HuH-7 (cell line): ENCODE measurements at places on chromosomes 3 and 15.

DNA sequence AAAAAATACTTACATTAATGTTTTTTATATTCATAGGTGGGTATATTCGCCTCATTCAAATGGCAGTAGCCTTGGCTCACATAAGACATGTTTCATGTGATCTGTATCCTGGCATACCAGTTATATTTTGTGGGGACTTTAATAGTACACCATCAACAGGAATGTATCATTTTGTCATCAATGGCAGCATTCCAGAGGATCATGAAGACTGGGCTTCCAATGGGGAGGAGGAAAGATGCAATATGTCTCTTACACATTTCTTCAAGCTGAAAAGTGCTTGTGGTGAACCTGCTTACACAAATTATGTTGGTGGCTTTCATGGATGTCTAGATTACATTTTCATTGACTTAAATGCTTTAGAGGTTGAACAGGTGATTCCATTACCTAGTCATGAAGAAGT is 3.5 kb downstream of the PDE12 start:
- no peak for DNase-seq

DNA sequence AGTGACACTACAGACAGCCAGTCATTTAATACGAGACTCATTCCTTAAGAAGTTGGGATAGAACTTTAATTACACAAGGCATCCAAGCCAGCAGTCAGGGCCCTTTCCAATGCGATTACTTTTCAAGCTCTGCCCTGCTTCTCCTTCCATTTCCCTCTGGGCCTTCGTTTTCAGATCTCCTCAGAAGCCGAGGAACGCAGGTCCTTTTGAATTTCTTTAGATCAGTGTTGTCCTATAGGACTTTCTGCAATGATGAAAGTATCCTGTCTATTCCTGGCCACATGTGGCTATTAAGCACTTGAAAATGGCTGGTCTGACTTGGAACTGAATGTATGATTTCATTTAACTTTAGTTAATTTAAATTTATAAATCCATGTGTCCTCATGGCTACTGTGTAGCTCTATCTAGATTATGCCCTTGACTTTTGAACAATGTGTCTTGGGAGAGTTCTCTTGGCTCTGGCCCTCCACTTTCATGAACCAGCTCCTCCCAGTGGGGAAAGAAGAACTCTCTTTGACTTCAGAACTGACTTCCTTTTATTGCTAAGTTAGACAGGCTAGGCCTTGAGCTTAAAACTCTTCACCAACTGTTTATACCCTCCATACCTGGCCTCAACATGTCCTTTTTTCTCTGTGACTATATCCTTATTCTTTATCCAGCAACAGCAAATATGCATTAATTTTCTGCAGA is 22.6 kb downstream of the TGFBR2 start:
- DNase-seq: no peak

DNA sequence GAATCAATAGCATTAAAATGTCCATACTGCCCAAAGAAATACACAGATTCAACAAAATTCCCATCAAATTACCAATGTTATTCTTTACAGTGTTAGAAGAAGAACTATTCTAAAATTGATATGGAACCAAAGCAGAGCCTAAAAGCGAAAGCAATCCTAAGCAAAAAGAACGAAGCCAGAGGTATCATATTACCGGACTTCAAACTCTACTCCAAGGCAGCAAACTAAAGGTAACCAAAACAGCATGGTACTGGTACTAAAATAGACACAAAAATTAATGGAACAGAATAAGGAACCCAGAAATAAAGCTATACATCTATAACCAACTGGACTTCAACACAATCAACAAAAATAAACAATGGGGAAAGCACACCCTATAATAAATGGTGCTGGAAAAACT is 167.5 kb downstream of the ADAMTS9 start:
- DNase-seq: no peak

GRCh38 chr3:51941798-51942602 is at the start of the genes PARP3 and RRP9:
PARP3 (plus strand) TSS chr3:51942363; CDS start chr3:51943356, 993 bp downstream.
RRP9 (minus strand) TSS chr3:51941904; CDS start chr3:51941867, 37 bp downstream.
- peak; percentile 99 for DNase-seq

DNA sequence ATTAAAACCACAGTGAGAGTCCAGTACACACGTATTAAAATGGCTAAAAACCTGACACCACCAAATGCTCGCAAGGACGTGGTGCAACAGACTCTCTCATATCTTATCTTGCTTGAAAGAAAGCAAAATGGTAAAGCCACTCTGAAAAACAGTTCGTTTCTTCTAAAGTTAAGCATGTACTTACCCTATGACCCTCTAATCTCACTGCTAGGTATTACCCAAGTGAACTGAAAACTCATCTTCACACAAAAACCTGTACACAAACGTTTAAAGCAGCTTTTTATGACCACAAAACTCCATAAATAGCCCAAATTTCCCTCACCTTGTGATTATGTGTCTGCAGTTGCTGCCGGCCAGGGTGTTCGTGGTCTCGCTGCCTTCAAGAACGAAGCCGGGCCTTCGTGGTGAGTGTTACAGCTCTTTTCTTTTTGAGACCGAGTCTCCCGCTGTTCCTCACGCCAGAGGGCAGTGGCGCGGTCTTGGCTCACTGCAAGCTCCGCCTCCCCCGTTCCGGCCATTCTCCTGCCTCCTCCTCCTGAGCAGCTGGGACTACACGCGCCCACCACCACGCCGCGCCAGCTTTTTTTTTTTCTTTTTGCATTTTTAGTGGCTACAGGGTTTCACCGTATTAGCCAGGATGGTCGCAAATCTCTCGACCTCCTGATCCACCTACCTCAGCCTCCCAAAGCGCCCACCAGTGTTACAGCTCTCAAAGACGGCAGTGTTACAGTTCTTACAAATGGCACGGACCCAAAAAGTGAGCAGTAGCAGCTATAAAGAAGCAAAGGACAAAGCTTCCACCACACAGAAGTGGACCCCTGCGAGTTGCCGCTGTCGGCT is 165.4 kb downstream of the TJP1 start:
- no peak for DNase-seq

GRCh38 chr3:4531478-4532025 is 38.4 kb downstream of the ITPR1 start:
- DNase-seq: no peak

DNA sequence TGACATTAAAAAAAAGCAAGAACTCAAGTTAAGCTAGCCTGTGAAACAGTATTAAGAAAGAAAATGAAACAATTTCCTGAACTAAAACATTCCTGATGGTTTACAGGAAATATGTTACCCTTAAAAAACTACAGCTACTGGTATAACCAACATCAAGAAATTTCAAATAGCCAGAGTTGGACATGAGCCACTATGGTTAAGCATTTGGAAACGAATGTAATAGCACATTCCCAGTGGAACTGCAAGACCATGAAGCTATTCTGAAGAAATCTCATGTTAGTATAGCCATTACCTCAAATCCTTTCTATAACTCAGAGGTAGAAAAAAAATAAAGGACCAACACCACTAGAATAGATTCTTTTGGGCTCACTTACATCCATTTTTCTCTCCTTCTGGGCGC is 30.2 kb downstream of the CPNE4 start:
- no peak for DNase-seq

DNA sequence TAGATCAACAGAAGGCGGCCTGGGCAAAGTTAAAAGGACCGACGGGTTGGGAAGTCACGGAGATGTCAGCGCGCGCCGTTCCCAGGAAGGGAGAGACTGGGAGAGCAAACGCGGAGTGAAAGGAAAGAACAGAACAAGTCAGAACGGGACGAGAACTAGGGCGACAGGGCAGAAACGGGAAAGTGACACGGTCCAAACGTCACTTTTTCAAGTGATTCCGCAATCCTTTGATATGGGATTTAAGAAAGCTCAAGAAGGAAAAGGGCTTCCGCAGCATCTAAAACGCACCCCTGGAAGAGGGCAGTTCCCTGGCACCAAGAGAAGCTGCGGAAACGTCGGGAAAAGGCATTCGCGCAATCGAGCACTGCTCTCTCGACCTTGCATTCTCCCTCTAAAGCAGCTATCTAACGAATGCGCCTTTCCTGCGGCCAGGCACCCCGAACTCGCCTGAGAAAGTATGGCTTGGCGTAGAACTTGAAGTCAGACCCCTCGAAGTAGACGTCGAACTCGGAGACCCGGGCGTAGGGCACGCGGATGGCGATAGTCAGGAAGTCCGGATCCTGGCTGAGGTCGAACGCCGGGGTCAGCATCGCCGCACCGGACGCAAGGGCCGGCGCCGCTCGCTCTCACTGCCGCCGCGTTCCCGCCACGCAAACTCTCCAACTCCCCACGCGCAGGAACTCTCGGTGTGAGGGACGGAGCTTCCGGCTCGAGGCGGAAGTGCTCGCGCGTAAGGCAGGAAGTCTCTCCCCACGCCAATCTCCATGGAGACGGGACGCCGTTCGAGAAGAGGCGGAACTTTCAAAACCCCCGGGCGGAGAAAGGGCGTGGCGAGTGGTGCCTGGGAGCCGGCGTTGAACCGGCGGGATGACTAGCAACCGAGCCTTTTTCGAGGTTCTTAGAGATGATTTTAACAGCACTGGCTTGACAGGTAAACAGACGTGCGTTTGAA is at the start of gene SHQ1:
SHQ1 (minus strand) TSS at position 695 of the 952 bp plus-strand sequence; CDS start at position 590, 105 bp downstream.
- DNase-seq: peak; percentile 59

- DNase-seq: no peak
Measured at GRCh38 chr3:27545061-27545460, 60.9 kb upstream of the SLC4A7 start.

DNA sequence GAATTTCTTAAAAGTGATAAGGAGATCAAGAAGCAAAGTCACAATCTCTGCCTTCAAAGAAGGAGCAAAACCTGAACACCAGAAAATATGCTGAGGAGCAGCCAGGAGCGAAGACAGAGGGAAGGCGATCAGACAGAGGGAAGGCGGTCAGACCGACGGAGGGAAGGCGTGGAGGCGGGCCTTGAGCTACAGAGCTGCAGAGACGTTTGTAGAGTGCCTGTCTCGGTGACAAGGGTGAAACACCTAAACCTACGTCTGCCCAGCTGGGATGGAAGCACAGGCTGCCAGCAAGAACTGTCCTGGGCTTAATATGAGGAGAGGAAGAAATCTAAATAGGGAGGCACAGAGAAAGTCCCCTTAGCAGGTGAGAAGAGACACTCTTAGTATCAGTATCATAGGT is 476.0 kb downstream of the OCA2 start:
- DNase-seq: no peak

DNA sequence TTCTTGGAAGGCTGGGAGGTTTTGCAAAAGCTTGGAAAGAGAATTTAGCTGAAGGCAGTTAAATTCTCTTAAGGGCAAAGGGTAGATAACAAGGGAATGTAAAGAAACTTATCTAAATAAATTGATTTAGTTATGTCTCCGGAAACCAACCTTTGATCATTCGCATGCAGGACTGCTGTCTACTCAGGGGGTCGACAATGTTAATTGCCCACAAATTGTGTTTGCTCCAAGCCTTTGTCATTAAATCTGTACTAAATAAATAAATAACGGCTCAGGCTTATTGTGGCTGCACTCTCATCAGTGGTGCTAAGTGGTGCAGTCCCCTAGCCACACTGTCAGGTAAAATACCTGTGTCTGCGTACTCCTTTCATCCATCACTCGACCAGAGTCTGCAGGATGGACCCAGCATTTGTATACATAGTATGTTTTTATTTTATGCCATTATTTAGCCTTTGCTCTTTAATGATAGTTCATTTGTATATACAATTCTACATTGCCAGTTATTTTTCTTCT is 497.4 kb upstream of the RASGRP1 start:
- DNase-seq: no peak

- DNase-seq: no peak
Measured at GRCh38 chr15:56440214-56440770, 24.6 kb downstream of the MNS1 start.

DNA sequence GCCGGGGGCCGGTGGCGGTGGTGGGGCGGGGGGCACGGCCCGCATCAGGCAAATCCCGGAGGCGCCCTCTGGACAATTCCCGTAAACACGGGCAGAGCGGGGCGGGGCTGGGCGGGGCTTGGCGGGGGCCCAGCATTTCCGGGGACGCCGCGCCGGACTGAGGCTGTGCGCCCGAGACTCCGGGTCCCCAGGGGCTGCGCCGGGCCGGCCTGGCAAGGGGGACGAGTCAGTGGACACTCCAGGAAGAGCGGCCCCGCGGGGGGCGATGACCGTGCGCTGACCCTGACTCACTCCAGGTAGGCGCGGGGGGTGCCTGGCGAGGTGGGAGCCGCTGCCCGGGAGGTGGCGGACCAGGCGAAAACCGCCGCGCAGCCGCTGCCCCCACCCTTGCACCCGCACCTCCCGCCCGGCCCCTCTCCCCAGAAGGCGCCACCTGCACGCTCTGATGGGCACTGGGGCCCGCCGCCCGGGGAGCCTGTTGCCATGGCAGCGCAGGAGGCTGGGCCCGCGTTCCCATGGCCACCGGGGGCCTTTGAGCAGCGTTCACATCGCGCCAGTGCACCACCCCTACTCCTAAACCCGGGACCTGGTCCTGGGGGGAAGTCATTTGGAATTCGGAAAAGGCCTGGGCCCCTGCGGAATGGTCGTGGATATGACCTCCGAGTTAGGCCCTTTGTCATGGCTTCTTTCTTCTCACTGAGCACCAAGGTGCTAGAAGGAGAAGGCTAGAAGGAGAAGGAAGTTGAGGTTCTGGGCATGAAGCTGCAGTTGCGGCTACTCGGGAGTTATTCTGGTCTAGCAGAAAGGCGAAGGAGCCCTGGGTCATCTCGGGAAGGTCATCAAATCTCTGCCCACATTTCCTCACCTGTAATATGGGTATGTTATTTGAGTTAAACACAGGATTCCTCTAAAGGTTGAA is 16.1 kb upstream of the SEMA4B start:
- DNase-seq: peak; percentile 91

GRCh38 chr15:41946970-41947369 is 25.4 kb downstream of the EHD4 start:
- no peak for DNase-seq

DNA sequence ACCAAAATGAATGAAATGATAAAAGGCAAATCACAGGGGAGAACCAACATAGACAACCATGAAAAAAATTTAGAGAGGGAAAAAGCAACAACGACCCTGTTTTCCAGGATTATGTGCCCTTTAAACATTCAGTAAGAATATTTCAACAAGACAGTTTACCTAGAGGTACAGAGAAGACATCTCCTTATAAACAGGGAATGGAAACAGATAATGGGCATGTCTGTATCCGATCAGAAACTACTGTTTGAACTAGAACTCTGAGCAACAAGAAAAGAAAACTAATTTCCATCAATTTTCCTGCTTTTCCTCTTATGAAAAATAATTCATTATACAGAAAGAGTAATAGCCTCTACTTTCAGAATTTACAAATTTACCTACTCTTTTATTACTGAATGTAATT is 39.3 kb downstream of the DLG1 start:
- no peak for DNase-seq

- DNase-seq: no peak
Measured at GRCh38 chr3:54538346-54538745, 389.5 kb downstream of the LRTM1 start.

DNA sequence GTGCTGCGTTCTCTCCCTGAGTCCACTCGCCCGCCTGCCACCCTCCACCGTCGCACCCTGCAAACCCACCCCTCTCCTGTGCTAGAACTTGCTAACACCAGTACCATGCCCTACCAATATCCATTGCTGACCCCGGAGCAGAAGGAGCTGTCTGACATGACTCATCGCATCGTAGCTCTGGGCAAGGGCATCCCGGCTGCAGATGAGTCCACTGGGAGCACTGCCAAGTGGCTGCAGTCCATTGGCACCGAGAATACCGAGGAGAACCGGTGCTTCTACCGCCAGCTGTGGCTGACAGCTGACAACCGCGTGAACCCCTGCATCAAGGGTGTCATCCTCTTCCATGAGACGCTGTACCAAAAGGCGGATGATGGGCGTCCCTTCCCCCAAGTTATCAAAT is 4.9 kb upstream of the ALAS1 start:
- DNase-seq: no peak

- no peak for DNase-seq
Measured at GRCh38 chr15:90419206-90419605, 31.2 kb downstream of the IQGAP1 start.
